ENCODE measurements at places on chromosomes 1 and 21.
A peak's percentile ranks its signal among the peaks of the same experiment; 100 is the strongest.

DNA sequence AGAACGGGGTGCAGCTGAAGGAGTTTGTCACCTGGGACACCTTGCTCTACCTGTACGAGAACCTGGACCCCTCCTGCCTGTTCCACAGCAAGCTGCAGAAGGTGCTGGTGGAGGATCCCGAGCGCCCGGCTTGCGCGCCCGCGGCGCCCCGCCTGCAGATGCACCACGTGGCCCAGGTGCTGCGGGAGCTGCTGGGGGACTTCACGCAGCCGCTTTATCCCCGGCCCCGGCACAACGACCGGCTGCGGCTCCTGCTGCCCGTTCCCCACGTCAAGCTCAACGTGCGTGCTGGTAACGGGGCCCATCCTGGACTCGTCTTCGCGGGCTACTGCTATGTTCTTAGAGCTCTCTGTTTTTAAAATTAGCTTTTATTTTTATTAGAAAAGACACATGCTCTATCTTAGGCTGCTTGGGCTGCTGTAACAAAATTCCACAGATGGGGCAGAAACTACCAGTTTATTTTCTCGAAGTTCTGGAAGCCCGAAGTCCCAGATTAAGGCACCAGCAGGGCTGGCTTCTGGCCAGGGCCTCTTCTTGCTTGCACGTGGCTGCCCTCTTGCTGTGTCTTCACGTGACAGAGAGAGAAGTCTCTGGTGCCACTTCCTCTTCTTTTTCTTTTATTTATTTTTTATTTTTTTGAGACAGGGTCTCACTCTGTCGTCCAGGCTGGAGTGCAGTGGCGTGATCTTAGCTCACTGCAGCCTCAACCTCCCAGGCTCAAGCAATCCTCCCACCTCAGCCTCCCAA lies 38.1 kb downstream of the TRPM2 start:
- no peak for DNase-seq

- no peak for DNase-seq
Observed at GRCh38 chr1:61293197-61293596, 210.8 kb downstream of the NFIA start.

GRCh38 chr1:42730002-42730401 lies 10.0 kb downstream of the CLDN19 start:
- DNase-seq = no peak

GRCh38 chr1:243980471-243980870 lies 70.6 kb upstream of the ZBTB18 start:
- no peak for DNase-seq

DNA sequence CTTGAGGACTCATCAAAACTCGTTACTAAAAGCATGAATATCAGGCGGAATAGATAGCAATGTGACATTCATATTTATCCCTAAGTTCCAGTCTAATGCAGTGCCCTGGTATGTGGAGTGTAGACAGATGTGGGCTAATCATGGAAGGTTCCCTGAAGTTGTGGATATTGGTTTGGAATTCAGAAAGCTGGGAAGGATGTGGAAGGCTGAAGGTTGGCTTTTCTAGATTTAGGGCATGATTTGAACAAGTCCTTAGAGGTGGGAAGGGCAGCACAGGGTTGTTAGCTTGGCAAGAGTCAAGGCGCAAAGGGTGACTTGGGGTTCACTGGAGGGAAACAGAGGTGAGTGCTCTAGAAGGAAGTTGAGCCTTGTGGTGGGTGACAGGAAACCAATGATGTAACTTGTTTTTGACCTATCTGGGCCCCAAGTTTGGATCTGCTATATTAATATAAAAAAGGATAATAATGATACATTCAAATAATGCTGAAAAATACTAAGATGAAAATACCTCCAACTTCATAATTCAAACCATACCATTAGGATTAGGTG lies 21.9 kb downstream of the LGALS8 start:
- no peak for DNase-seq

DNA sequence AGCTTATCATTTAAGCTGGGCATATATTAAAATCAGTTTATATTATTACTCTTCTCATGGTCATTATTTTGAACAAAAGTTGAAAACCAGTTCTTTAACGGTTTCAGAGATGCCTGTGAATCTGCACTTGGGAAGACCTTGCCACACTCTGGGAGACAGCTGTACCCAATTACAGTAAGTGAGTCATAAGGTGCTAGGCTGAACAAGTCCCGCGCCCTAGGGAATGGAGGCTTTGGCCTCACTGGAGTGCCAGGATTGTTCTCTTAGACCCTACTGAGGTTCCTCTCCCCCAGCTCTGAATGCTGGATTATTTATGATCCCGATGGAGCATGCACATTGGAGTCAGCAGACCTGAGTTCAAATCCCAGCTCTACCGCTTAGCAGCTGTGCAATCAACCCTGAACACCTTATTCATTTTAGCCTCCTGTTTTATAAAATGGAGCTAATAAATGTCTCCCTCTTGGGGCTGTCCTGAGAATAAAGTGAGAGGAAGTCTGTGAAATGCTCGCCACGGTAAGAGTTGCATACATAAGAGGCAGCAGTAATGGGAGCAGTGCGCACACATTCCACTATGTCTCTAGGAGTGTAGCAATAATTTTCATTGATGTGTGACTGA lies 266.2 kb downstream of the FOXD2 start:
- no peak for DNase-seq

GRCh38 chr1:52123622-52124021 lies 18.3 kb upstream of the ZFYVE9 start:
- no peak for DNase-seq

DNA sequence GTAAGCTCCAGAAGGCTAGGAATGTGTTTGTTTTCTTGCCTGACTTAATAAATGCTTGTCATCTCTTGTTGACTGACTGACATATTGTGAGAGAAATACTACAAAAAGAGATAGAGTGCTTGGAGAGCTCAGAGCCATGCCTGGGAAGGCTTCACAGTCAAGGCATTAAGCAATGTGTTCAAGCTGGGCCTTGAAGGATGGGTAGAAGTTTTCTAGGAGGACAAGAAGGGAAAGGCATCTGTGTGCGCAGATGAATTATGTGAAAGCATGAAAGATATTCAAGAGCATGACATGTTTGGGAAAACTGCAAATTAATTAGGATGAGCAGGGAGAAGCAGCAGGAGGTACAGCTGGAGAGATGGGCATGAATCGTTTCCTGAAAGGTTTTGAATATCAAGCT lies 5.6 kb downstream of the SLAMF8 start:
- DNase-seq = no peak

GRCh38 chr1:240044620-240045019 lies 47.1 kb upstream of the FMN2 start:
- peak; percentile 68 for DNase-seq

DNA sequence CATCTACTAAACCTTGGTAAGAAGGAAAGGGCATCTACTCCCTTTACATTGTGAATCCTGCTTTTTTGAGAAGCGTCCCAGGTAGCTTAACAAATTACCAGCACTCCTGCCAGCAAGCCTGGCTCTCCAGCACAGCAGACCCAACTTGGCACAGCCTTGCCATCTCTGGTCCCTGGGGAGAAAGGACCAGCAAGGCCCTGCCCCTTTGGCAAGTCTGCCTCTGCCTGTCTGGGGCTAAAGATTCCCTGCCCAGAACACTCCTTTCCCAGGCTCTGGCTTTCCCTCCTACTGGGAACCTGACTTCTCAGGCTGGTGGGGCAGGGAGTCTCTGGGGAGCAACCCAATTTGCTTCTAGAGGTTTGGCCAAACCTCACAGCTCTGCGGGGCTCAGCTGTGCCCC lies 68.5 kb downstream of the ATP2B4 start:
- no peak for DNase-seq

DNA sequence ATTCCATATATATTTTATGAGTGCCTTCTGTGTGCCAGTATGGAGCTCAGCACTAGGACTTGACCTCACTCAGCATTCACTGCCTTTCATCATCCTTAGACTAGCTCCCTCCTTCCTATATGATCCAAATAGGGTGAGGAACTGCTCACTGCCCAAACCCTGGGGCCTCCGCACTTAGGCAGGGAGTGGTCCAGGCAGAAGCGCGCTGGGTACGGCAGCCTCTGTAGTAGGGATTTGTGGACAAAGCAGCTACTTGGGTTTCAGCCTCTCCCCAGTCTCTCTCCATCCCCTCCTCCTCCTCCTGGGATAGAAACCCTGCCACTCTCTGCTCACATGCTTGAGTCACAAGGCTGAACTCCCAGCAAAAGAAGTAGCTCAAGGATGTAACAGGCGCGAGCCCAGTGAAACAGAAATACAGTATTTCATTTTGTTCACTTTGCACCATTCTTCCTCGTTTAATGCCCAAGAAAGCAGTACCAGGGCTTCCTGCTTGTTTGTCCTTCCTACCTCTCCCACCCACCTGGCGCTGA lies 32.9 kb downstream of the PLEKHA6 start:
- no peak for DNase-seq

GRCh38 chr1:74584185-74584584 lies 71.8 kb upstream of the LRRC53 start:
- DNase-seq = no peak

GRCh38 chr1:158180741-158181576 lies at the start of gene CD1D:
CD1D (plus strand) TSS chr1:158180895; CDS start chr1:158181102, 207 bp downstream.
- DNase-seq = peak; percentile 25

GRCh38 chr1:59375321-59376220 lies 78.7 kb downstream of the FGGY start:
- peak; percentile 94 for DNase-seq

DNA sequence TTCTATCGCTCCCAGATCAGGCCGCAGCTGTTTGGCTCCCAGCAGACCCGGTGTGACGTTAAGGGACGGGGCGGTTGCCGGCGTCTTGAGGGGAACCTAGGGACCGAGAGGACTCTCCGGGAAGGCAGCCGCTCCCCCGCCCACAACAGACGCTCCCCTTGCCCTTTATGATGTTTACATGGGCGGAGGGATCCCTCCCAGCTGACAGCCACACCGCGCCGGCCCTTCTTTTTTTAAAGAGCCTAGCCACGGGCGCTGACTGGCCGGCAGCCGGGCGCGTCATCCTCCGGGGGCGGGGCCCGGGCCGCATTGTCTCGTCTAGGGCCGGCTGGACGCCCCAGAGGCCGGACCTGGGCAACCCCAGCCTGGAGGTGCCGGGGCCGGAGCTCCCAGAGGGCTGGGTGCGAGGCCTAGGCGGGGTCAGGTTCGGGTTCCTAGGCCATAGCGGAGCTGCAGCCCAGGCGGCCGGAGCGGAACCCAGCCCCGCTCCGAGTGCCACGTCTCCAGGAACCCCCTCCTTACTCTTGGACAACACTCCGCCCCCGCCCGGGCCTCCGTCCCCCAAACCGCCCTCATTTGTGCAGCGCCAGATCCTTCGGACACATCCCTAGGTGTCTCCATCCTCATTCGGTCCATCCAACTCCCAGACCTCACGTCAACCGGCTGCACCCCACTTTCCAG lies at the start of gene PCAT6:
Gene PCAT6, plus strand, starts transcription at position 340 of the 681 bp plus-strand sequence.
- DNase-seq = peak; percentile 98

DNA sequence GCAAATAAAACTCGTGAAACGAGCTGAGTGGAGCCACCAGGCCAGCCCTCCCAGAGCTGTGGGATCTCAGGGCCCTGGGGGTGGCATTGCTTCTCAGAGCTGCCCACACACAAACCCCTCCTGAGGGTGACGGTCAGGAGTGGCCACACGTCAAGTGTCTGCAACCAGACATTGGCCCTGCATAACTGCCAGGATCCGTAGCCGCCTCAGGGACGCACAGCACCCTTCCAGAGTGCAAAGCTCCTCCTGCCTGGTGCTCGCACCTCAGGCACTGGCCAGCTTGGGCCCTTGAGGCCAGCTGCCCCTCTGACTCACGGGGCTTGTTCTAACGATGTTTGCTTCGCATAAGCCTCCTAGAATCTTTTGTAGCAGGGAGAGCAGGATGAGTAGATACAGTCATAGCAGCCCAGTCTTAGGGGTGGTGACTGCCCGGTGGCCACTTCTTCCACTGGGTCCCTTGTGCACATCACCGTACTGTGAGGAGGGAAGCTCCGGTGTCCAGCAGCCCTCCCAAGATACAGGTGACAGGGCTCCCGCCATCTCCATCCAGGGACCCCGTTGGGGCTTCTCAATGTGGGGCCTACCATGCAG lies 5.0 kb downstream of the WNT3A start:
- no peak for DNase-seq

GRCh38 chr1:51287966-51288365 lies 42.4 kb downstream of the TTC39A start:
- DNase-seq = no peak

- no peak for DNase-seq
Observed at GRCh38 chr21:38478782-38479181, 19.5 kb downstream of the ERG start.

GRCh38 chr1:76640092-76640491 lies 227.2 kb upstream of the ST6GALNAC5 start:
- peak; percentile 32 for DNase-seq

- DNase-seq = no peak
Observed at GRCh38 chr1:9316080-9316444, 23.4 kb downstream of the SPSB1 start.

- no peak for DNase-seq
Observed at GRCh38 chr1:107363154-107363553, 222.3 kb downstream of the NTNG1 start.

- peak; percentile 36 for DNase-seq
Observed at GRCh38 chr1:214380396-214380795, 99.4 kb downstream of the SMYD2 start.

DNA sequence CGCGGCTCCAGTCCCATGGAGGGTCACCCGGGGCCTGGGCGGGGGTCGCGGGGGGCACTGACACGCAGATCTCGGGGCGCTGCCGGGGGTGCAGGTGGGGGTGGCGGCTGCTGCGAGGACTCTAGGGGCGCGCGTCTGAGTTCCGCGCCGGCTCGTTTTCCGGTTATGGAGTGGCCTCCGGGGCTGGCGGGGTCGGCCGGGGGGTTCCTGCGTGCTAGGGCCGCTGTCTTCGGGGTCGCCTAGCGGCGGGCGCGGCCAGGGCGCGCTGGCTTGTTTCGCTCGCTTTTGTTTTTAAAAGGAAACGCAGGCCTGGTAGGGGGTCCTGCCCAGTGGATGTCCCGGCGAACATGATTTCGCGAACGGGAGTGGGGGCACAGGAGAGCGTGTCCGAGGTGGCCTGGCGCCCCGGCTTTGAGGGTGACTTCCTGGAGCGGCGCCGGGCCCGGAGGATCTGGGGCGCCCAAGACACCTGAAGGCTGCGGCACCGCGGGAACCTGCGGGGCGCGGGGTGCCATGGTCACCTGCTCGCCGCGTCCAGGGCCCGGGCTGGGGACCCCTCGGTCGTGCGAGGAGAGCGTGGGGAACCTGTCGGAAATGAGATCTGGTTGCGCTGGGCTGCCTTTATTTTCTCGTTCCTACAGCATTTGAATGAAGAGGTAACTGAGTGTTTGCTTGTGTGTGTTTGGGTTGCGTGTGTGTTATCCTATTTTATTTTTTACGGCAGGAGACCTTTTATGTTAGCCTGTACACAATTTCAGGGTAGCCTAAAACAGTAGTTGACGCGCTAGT lies 618 bp downstream of the ETS2 start:
- peak; percentile 50 for DNase-seq

GRCh38 chr1:111855260-111855659 lies 99.6 kb downstream of the DDX20 start:
- DNase-seq = no peak

GRCh38 chr1:201277441-201277840 lies 5.9 kb upstream of the PKP1 start:
- no peak for DNase-seq

- no peak for DNase-seq
Observed at GRCh38 chr1:25821112-25821476, 1.3 kb downstream of the MTFR1L start.

- DNase-seq = no peak
Observed at GRCh38 chr1:22754824-22755223, 44.2 kb downstream of the EPHB2 start.
